T-helper 2 cell (primary cell): ENCODE measurements at places on chromosomes 13 and 19.
A peak's percentile ranks its signal among the peaks of the same experiment; 100 is the strongest.

DNA sequence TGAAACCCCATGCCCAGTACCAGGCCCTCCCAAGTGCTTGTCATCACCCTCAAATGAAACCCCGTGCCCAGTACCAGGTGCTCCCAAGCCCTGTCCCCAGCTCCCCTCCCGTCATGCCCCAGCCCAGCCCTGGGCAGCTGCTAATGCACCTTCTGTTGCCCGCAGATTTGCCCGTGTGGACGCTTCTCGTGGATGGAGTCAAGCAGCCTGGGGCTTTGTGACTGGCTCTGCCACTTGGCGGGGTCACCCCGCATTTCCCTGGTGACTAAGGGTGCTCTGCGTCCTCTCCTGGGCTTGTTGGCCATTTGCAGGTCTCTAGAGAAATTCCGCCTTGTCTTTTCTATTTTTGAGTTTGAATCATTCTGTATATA, 82.7 kb downstream of the ATP11A start:
- no peak for DNase-seq

GRCh38 chr13:44063881-44064280, 184.2 kb downstream of the LACC1 start:
- DNase-seq = no peak

DNA sequence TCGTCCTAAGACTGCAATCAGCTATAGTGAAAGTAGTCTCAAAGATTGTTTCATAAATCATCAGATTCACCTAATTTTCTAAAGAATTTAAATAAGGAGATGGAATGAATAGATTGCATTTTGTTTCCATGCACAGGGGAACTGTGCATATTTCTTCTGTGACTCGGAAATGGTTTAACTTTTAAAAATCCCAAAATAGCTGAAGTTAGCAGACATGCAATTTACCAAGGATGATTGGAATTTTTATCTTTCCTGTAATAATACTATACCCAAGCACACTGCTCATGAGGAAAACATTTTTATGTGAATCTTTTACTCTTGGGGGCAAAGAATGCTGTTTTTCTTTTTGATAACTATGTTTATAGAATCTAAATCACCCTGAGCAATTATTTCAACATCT, 15.0 kb upstream of the LMO7 start:
- no peak for DNase-seq

DNA sequence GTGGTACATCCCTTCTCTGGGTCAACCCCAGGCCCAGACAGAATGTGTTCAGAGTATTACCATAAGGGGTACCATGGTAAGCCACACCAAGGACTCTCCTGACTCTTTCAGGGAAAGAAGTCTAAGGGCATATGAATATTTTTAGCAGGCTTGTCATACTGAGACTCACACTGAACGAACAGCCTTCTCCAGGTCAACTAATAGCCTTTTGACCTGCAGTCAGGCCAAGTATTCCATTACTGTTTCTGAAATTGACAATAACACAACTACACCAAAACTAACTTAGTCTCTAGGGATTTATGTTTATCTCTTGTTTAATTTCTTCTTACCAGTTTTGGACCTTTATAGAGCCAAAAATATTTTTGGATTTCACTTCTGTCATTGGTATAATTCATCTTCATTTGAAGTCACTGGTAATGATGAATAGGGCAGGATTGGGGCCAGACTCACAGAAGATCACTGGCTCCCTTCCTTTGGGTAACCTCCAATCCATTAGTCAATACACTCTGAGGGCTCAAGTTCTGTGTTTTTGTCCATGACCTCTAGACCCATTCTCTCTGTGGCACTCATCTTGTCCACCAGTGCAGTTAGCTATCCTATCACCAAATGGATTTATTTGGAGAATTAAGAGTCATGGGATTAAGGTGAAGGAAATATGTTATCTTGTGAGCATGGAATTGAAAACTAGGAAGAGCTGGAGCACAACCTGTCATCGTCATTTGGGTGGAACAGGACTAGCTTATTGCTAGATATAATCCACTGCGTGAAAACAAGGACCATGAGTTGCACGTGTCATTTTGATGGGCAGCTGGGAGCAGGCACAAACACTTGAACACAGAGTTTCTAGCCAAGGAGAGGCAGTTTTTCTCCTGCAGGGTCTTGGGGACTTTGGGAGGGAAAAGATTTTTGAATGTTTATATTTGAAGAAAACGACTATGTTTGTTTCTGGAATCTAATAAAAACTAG, 313.3 kb downstream of the DCLK1 start:
- no peak for DNase-seq

- DNase-seq = no peak
Observed at GRCh38 chr13:59901191-59901590, 262.5 kb downstream of the DIAPH3 start.

GRCh38 chr13:42083138-42083770, 34.8 kb downstream of the DGKH start:
- no peak for DNase-seq

GRCh38 chr19:9724157-9724556, 44.4 kb downstream of the ZNF846 start:
- no peak for DNase-seq

- DNase-seq = no peak
Observed at GRCh38 chr13:98182589-98182988, 5.5 kb upstream of the RNF113B start.

DNA sequence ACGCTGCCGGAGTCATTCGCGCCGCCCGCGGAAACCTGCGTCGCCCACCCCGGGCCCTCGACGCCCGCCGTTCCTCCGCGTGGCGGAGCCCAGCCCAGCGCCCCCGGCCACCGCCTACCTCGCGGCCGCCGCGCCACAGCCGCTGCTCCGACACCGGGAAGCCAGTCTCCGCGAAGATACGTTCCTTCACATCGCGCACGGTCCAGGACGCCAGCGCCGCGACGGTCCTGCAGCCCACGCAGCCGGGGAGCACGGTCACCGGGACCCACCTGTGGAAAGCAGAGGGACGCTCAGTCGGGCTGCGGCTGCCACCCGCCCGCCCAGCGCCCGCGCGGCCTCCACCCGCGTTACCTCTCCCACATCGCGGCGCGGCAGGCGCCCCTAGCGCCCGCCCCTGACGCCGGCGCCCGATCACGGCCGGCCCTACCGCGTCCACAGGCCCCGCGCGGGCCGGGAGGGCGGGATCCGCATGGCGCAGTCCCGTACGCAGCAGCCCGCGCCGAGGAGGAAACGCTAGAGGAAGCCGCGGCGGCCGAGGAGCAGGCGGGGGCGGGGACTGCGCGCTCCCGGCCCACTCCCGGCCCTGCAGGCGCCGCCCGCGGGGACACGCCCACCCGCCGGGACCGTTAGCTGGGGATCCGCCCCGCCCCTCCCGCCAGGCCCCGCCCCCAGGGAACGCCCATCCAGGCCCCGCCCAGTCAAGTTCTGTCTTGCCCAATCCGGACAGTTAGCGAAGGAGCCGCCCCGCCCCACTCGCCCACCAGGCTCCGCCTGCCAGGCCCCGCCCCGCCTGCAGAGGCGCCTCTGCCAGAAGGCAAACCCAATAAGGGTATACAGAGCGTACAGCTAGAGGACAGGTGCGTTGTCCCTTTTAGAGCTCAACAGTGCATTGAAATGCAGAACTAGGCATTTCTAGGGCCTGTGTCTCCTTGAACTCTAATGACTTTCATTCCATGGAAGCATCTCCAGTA, 58.2 kb downstream of the SACS start:
- DNase-seq = peak; percentile 96

DNA sequence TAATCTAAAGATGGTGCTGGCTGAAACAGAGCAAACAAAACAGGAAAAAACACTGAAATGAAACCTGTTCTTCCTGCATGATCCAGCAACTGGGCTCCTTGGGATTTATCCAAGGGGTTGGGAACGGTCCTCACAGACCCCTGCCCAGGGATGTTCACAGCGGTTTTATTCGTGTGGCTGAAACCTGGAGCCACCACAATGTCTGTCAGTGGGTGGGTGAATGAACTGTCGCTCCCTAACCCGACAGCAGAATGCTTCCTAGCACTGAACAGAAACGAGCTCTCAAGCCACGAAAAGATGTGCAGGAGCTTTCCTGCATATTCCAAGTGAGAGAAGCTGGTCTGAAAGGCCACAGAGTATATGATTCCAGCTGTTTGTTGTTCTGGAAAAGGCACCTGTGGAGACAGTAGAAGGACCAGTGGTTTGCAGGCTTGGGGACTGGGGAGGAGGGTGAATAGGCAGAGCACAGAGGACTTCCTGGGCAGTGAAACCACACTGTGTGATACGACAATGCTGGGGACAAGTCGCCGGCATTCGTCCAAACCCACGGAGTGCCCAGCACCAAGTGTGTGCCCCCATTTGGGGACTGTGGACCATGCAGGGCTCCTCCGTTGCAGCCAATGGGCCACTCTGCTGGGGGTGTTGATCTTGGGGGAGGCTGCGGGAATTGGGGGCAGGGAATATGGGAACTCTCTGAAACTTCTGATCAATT, 73.9 kb downstream of the TEX29 start:
- DNase-seq = no peak

DNA sequence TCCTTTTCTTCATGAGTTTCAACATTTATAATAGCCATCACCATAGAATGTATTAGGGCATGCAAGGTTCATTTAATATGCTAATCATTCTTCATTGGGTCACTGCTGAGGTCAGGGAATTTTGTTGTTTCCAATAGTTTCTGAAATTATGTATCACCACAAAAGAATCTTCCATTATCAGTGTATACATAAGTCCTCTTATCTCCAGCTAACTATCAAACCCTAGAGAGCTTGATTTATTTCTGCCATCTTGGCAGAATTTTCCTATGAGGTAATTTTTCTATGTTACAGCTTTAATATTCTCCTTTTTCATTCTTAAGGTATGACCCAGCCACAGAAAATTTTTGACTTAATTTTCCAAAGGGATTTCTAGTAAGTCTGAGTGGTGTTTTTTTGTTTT, 415.0 kb upstream of the SLITRK1 start:
- no peak for DNase-seq

DNA sequence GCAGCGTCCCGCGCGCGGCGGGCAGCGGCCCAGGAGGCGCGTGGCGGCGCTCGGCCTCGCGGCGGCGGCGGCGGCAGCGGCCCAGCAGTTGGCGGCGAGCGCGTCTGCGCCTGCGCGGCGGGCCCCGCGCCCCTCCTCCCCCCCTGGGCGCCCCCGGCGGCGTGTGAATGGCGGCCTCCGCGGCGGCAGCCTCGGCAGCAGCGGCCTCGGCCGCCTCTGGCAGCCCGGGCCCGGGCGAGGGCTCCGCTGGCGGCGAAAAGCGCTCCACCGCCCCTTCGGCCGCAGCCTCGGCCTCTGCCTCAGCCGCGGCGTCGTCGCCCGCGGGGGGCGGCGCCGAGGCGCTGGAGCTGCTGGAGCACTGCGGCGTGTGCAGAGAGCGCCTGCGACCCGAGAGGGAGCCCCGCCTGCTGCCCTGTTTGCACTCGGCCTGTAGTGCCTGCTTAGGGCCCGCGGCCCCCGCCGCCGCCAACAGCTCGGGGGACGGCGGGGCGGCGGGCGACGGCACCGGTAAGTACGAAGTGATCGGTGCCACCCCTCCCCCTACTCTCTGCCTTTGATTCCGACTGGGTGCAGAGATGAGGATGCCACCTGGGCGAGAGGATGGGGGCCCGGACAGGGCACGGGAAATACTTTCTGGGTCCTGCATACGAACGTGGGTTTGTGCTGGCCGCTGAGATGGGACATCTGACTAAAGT, 874 bp downstream of the TRIM28 start:
- peak; percentile 73 for DNase-seq

- peak; percentile 69 for DNase-seq
Observed at GRCh38 chr19:10431943-10432735, 11.8 kb downstream of the PDE4A start.

DNA sequence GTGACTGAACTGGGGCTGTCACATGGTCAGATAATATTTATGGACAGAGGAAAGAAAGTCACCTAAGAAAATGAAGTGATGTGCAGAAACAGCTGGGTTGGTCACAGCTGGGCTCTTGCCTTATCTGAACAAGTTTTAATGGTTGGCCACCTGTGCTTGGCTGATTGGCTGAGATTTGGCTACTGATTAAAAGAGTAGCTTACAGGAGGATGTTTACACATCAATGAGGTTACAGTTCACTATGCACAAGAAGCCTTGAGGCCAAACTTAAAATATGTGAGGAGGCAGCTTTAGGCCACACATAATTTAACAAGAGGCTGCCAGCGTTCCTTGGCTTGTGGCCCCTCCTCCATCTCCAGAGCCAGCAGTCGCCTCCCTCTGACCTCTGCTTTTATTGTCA, 99.2 kb upstream of the C1QTNF9B start:
- DNase-seq = no peak

DNA sequence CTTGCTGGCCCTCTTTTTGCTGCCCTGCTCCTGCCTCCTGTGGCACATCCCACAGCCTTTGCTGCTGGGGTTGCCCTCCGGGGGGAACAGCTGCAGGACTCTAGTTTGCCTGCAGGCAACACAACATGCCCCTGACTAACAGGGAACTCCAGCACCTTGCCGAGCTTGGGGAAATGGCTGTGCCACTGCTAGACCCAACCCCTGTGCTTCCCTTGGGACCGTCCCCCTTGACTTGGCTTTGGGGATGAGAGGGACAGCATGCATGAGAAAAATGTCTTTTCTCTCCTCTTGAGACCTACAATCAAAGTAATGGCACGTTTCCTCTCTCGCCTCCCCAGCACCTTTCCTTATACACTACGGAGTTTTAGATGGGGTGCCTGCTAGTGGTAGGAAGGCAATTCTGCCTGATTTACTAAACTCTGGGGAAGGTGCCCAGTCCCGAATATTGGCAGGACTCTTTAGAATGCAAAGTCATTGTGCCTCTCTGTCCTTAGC, 12.4 kb upstream of the VWA8 start:
- no peak for DNase-seq

- DNase-seq = peak; percentile 0
Observed at GRCh38 chr13:34942732-34943435, 814 bp downstream of the NBEA start.

- no peak for DNase-seq
Observed at GRCh38 chr13:46721054-46721453, 75.9 kb downstream of the ESD start.

DNA sequence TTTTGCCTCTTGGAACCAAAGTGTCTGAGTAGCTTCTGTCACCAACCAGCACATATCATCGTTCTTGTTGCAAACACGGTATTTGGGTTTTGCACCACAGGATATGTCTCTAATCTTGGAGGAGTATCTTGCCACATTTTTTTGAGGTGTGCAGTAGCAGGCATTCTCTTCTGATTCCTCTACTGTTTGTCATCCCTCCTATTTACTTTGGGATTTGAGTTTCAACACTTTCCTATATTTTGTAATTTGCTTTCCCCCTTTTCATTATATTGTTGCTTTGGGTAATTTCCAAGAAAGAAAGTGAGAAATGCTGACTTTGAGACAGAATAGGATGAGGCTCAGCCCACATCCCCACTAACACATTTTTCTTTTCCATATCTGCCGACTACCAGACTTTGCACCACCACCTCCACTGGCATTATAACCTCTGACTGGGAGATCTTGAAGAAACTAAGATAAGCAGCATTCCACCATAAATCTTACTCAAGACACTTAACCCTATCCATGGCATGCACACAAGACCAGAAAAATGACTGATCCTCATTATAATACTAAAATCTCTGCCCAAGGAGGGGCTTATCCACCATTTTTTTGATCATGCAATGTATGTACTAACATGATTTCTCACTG, 12.0 kb upstream of the DZIP1 start:
- DNase-seq = no peak

GRCh38 chr19:36950335-36951119, 34.4 kb downstream of the ZNF568 start:
- DNase-seq = no peak

GRCh38 chr19:640161-640558, 481 bp downstream of the FGF22 start:
- DNase-seq = no peak
